ENCODE measurements at places on chromosomes 7 and 10. TPM values are rescaled to one million over a fixed set of nuclear protein-coding genes. Genes with fewer than 3 reads are reported as not detected.

The WIPF3 gene
- not detected for polyA plus RNA-seq

The TMEM229A gene
- not detected for polyA plus RNA-seq

The GRM3 gene
- polyA plus RNA-seq: not detected

The CYP26C1 gene
- 0.05 TPM for polyA plus RNA-seq

The CLRN3 gene
- polyA plus RNA-seq: not detected

The CTAGE8 gene
- 0.21 TPM for polyA plus RNA-seq

The CALML5 gene
- not detected for polyA plus RNA-seq

The ENTPD1 gene
- polyA plus RNA-seq: 0.20 TPM

The POLR3A gene
- polyA plus RNA-seq: 12.7 TPM

The CACNB2 gene
- polyA plus RNA-seq: 0.12 TPM

The SLC25A28 gene
- 33.7 TPM for polyA plus RNA-seq

The TFR2 gene
- polyA plus RNA-seq: 0.72 TPM
